ENCODE measurements at places on chromosomes 4 and X. TPM values are rescaled to one million over a fixed set of nuclear protein-coding genes. Genes with fewer than 3 reads are reported as not detected.

GRCh38 chrX:139831675-139832456, 101.0 kb downstream of the ATP11C start:
- peak; percentile 26 for DNase-seq

RRH gene
- not detected for total RNA-seq

- peak; percentile 12 for DNase-seq
These were observed 89.9 kb upstream of the TLR2 start for GRCh38 chr4:153594210-153594609.

GRCh38 chrX:134649770-134650169, 8.5 kb downstream of the PLAC1 start:
- no peak for DNase-seq

- DNase-seq, result peak; percentile 0
These were observed 68.9 kb downstream of the ARHGAP24 start for GRCh38 chr4:85543832-85544231.

DNA sequence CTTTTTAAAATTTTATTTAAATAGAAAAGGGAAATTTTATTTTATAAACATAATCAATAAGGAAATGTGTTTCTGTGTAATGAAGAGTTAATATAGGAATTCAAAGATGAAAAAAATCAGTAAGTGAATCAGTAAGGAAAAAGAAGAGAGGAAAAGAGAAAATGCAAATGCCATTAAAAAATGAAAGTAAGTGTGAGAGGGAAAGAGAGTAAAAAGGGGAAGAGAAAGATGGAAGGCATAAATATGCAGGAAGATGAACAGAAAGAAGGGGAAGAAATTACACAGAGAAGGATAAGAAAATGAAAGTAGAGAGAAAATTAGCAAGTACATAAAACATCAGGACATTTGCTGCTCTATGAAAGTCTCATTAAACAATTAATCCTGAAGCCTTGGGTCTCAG, 349.9 kb downstream of the FSTL5 start:
- DNase-seq, result no peak

GPR82 gene
- not detected for total RNA-seq

DNA sequence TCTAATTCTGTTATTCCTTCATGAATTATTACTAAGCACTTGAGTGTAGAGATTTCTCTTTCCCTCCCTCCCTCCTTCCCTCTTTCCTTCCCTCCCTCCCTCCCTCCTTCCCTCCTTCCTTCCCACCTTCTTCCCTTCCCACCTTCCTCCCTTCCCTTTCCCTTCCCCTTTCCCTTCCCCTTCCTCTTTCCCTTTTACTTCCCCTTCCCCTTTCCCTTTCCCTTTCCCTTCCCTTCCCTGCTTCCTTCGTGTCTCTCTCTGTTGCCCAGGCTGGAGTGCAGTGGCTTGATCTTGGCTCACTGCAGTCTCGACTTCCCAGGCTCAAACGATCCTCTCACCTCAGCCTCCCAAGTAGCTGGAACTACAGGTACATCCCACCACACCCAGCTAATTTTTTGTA, 49.4 kb upstream of the RAB40AL start:
- DNase-seq, result no peak

All from A172 (cell line).